Stimulated activated CD4-positive, alpha-beta T cell treated with anti-CD3 and anti-CD28 coated beads, Interleukin-4, amount 100 ng/mL, for 48 hours (primary cell): ENCODE measurements at places on chromosomes 6 and 20.
A peak's percentile ranks its signal among the peaks of the same experiment; 100 is the strongest.

GRCh38 chr6:6712449-6713403, 124.2 kb downstream of the LY86 start:
- no peak for DNase-seq

- no peak for DNase-seq
Measured at GRCh38 chr6:65113581-65113980, 593.4 kb downstream of the EYS start.

DNA sequence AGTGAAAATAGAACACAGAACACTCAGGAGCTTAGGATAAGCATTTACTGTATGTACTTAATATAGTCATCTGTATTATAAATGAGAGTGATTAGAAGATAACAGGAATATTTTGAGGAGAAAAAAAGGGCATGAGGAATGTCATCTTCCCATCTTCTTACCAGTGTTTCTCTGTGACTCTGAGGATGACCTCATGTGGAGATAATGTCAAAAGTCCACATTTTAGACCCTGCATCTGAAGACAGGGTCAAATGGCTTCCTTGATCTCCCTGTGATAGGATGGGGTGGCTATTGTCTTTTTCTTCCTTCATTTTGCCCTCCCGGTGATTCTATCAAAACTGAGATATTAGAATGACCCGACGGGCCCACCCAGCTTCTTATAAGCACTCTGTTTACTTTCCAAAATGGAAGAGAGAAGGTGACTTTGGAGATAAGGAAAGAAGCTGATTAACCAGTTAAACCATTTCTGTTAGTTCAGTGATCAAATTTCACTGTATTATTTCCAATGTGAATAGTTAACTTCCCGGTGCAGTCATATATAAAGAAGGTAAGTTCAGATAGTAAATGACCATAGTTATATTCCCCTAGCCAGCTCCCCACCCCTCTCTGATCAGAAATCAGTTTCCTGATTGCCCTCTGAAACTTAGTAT, 115.7 kb upstream of the SALL4 start:
- no peak for DNase-seq

DNA sequence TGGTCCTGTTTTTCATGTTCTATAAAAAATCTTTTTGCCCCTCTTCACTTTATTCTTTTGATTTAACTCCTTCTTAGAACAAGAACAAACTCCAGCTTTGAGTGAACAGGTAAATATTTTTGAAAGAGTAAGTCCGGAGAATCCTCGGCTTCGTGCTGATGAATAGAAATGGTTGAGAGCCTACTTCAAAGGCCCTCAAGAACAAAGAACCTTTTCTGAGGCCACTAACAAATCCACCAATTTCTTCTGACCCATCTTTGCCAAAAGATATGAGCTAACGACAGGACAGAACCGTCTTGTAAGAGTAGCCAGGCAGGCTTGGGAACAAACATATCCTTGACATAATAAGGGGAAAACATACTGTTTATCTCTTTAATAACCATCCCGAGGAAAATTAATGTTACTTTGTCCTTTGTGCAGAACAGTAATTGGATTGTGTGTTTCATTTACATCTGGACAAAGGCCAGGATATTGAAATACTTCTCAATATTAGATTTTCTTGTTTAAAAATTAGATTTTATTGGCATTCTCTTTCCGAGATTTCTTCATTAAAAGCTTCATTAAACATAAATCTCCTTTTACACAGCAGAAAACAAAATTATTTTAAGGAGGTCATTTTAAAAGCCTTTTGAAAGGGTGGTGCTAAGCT, 52.9 kb downstream of the NOX3 start:
- no peak for DNase-seq

- DNase-seq, result no peak
Measured at GRCh38 chr6:54085541-54085940, 25.7 kb upstream of the MLIP start.

- no peak for DNase-seq
Measured at GRCh38 chr6:41054511-41054910, 1.5 kb downstream of the APOBEC2 start.

- DNase-seq, result no peak
Measured at GRCh38 chr6:65155083-65155482, 551.9 kb downstream of the EYS start.

- DNase-seq, result peak; percentile 20
Measured at GRCh38 chr6:144285798-144286502, 815 bp downstream of the UTRN start.

GRCh38 chr20:39849171-39849570, 839.9 kb downstream of the MAFB start:
- DNase-seq, result no peak

DNA sequence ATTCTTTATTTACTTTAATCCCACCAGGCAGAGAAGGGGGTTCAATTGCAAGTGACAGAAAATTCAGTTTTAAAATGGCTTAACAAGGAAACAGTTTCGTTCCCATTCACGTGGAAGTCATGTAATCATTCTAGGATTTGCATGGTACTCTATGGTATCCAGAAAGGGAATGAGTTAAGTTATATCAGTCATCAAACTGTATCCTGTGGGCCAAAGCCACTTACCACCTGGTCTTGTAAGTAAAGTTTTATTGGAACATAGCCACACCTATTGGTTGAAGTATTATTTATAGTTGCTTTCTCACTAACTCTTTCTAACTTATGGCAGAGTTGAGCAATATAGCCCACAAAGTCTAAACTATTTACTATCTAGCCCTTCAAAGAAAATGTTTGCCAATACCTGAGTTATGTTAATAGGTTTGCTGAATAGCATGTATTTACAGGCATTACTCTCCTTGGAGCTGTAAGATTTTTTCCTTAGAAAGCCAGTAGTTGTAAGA, 10.2 kb upstream of the MMS22L start:
- DNase-seq, result no peak

DNA sequence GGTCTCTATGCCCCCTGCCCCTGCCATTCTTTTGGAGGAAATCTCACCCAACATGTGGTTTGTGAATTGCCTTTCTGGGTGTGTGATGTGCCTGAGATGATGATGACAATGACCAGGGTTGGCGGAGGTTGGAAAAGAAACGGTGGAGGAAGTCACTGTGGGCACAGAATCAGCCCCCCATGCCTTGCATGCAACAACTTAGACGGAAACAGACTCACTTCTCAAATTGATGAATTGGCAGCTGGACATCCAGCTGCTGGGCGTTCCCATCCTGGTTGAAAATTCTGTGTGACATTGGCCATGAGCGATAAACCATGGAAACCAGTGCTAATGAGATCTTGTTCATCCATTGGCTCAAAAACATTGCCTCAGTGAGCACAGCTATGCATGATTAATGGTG, 95.8 kb upstream of the LY86 start:
- DNase-seq, result no peak
